MM.1S (cell line): ENCODE measurements at places on chromosomes 13 and 19.

- H3K4me3 ChIP-seq, result no peak overlapping the region
- no peaks in the 10 kb centered on the region for H3K36me3 ChIP-seq
- no peak overlapping the region for H3K27ac ChIP-seq
- DNase-seq, result no peak
- H3K27me3 ChIP-seq, result no peaks in the 10 kb centered on the region
- H3K4me1 ChIP-seq, result no peaks in the 10 kb centered on the region
These were observed 454.4 kb downstream of the TDRD3 start for GRCh38 chr13:60851378-60851777.

DNA sequence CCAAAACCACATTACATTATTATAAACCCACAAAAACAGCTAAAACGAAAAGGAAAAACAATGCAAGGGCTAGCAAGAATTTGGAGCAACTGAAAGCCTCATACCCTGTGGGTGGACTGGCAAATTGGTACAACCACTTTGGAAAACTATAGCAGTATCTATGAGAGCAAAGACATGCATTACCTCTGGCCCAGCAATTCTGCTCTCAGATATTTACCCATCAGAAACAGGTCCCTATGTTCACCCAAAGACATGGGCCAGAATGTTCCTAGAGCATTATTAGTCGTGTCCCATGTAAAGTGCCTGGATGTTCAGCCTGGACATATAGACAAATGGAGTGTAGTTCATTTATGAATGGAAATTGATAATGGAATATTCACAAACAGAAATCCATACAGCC lies 27.9 kb downstream of the POP4 start:
- no peak overlapping the region for H3K4me3 ChIP-seq
- H3K4me1 ChIP-seq, result no peaks in the 10 kb centered on the region
- no peaks in the 10 kb centered on the region for H3K36me3 ChIP-seq
- no peak overlapping the region for H3K27ac ChIP-seq
- peaks cover 11% of the 10 kb centered on the region for H3K27me3 ChIP-seq
- DNase-seq, result no peak

GRCh38 chr19:30062065-30062906 lies 120.2 kb downstream of the URI1 start:
- no peaks in the 10 kb centered on the region for H3K36me3 ChIP-seq
- DNase-seq, result no peak
- no peak overlapping the region for H3K27ac ChIP-seq
- H3K4me3 ChIP-seq, result no peak overlapping the region
- peaks cover 62% of the 10 kb centered on the region for H3K27me3 ChIP-seq
- no peaks in the 10 kb centered on the region for H3K4me1 ChIP-seq

DNA sequence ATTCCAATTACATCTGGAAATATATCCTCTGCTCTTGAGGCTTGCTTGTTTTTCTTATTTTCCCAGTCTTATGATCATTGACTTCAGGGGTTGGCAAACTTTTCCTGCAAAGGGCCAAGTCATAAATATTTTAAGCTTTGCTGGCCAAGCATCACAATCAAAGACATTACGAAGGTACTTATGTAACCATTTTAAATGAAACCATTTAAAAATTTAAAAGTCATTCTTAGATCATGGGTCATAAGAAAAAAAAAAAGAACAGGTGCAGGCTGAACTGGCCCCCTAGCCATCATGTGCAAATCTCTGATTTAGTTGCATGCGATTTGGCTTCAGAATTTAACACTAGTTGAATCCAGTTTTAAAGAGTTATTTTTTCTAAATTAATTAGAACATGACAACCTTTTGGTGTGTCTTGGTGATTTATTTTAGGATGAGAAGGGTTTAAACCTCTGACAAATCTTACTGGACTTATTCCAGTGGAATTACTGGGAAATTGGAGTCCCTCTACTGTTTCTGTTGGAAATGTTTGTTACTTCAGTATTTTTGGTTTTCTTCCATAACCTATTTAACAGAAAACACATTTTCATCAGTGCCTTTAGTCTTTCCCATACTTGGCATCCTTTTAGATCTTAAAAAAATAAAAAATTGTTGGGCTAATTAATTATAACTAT lies 148.1 kb downstream of the NHLRC3 start:
- H3K27ac ChIP-seq, result no peak overlapping the region
- no peak overlapping the region for H3K4me3 ChIP-seq
- no peak for DNase-seq
- no peaks in the 10 kb centered on the region for H3K36me3 ChIP-seq

DNA sequence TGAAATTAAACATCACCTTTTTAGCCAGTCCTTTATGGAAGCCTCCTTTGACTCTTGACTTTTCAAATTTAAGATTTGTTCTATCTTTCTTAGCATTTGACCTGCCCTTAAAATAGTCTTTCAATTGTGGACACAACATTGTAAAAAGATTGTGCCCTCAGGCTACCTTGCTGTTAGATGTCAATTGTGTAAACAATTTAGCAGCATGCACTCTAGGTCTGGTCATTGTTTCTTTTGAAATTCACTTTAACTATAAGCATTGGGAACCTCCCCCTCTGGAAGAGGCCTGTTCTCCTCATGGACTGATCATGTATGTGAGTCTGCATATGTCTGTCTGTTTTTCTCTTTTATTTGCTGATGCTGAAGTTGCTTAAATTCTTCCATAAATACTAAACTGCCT lies 31.5 kb upstream of the PABPC3 start:
- H3K27ac ChIP-seq, result no peak overlapping the region
- no peak overlapping the region for H3K4me3 ChIP-seq
- no peaks in the 10 kb centered on the region for H3K36me3 ChIP-seq
- no peaks in the 10 kb centered on the region for H3K27me3 ChIP-seq
- H3K4me1 ChIP-seq, result no peaks in the 10 kb centered on the region
- no peak for DNase-seq
